ENCODE measurements at places on chromosomes 5 and 9. TPM values are rescaled to one million over a fixed set of nuclear protein-coding genes. Genes with fewer than 3 reads are reported as not detected.

WNT8A gene
- not detected for total RNA-seq

CTXN3 gene
- total RNA-seq = not detected

SUSD1 gene
- total RNA-seq = 22.9 TPM

GABRP gene
- total RNA-seq = 0.27 TPM

ORM1 gene
- total RNA-seq = not detected

CD72 gene
- total RNA-seq = 2.2 TPM

TMEFF1 gene
- total RNA-seq = 0.50 TPM

FIBCD1 gene
- total RNA-seq = 9.6 TPM

LECT2 gene
- total RNA-seq = not detected

IL9 gene
- not detected for total RNA-seq

PCDHGA10 gene
- 5.3 TPM for total RNA-seq

ACOT12 gene
- not detected for total RNA-seq

LHX3 gene
- not detected for total RNA-seq

RMI1 gene
- total RNA-seq = 9.4 TPM

FSD1L gene
- total RNA-seq = 7.8 TPM

QRFP gene
- not detected for total RNA-seq

PCDHA11 gene
- 0.09 TPM for total RNA-seq

PPP1R26 gene
- 20.4 TPM for total RNA-seq

NMUR2 gene
- not detected for total RNA-seq

SVEP1 gene
- 16.9 TPM for total RNA-seq
